ENCODE measurements at places on chromosomes 4 and X.

DNA sequence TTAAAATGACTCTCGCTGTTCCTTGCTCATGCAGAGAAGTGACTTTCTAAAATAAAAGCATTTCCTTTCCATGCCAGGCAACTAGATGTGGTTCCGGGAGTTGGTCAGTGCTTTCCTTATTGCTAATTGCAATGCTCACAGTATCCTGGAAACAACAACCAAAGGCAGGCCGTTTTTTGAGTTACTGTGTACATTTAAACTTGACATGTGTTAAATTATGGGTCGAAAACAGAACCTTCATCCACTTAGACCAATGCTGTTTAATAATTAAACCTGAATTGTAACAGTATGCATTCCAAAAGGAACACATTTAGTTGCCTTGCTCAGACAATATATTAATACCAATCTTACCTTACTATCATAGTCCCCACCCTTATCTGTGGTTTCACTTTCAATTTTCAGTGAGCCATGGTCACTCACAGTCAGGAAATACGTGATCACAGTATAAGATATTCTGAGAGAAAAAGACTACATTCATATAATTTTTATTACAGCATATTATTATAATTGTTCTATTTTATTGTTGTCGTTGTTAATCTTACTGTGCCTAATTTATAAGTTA, 102.6 kb downstream of the HS6ST2 start:
- no peak for DNase-seq

DNA sequence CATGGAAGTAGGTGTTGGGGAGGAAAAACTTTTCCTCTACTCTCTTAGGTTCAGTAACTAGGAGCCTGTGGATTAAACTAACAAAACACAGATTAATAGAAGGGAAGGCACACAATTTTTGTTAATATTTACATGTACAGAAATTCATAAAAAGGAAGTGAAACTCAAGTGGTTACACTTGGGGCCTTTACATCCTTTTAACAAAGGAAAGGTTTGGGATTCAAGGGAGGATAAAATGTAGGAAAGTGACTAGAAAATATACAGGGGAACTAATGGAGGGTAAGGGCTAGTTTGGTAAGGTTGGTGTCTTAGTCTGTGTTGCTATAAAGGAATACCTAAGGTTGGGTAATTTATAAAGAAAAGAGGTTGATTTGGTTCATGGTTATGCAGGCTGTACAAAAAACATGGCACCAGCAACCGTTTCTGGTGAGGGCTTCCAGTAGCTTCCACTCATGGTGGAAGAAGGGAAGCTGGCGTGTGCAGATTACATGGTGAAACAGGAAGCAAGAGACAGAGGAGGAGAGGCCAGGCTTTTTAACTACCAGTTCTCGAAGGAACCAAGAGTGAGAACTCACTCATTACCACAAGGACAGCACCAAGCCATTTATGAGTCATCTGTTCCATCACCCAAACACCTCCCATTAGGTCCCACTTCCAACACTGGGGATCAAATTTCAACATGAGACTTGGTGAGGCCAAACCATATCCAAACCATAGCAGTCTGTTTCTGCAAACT, 124.4 kb downstream of the CHRDL1 start:
- no peak for DNase-seq

GRCh38 chrX:12440246-12440645, 302.0 kb downstream of the FRMPD4 start:
- DNase-seq, result no peak

GRCh38 chr4:104941661-104942062, 205.0 kb upstream of the TET2 start:
- DNase-seq, result no peak

DNA sequence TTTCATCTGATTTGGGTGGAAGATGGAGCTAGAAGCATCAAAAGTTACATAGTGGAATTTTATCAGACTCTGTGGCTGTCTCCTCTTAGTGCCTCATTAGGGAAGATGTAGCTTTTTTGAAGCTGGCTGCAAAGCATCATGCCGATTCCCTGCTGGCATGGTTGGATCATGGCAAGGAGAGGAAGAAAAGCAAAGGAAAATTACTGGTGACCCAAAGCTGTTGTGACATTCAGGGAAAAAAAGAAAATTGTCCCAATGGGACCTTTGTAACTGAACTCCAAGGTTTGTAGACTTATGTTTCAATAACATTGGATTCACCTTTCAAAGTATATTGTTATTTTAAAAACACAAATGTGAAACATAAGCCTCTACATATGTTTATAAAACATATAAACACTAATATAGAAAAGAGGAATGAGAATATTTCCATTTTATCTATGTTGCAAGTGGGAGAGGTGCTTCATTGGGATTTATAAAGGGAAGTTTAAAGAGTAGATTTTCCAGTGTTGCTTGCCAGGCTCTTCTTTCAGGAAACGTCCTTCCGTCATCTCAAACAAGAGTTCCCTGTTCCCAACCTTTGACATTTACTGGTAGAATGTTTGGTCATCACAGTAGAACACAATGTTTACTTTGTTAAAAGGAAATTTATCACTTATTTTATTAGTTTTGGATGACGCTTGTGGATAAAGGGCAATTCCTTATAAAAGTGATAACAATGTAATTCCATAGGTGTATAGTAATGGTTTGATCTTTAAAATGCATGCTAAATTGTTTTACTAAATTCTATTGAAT, 190.1 kb upstream of the GPRIN3 start:
- DNase-seq, result no peak

DNA sequence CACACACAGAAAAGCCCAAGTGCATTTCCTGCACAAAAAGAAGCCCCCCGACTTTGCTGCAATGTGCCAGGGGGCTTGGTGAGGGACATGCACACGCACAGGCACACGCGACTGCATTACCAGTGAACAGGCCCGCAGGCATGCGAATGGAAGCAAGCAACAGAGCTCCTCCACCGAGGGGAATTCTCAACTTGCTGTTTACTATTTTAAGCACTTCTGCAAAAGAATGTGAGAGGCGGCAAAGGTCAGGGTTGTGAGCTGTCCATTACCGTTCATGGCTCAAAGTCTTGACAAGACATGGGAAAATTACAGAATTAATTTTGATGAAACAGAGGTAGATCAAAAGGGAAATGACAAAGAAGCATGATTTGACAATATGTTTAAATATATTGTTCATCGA, 342.5 kb upstream of the NOCT start:
- no peak for DNase-seq

DNA sequence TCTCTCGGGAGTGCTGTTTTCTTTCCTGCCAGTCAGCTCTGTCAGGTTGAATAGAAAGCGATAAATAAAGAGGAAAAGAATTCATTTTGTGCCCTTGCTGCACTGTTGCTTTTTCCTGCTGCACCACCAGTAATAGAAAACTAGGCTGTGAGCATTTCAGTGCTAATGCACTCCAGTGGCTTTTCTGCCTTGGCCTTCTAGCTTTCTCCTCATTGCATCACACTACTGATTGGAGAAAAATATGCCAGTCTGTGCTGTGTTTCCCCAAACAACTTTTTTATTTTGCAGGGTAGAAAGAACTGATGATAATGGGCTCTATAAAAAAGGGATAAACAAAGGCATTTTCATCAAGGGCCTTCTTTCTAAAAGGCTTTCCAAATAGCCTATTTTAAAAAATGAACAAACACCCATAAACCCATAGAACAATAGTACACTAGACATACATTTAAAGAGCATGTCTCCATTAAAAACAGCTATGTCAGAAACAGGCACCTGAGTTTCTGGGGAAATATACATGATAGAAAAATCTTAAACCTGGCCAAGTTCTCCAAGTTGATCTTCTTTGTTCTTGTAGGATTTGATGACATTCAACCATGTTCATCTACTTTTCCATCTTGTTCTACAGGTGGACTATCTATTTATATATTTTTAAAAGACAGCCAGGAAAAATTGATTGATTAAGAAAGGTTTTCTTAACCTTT, 86.3 kb downstream of the GPRIN3 start:
- no peak for DNase-seq

- DNase-seq, result peak; percentile 2
Observed at GRCh38 chrX:107775734-107776511, at the start of gene TSC22D3. TSC22D3 (minus strand) TSS chrX:107775787; CDS start chrX:107775419, 368 bp downstream.

DNA sequence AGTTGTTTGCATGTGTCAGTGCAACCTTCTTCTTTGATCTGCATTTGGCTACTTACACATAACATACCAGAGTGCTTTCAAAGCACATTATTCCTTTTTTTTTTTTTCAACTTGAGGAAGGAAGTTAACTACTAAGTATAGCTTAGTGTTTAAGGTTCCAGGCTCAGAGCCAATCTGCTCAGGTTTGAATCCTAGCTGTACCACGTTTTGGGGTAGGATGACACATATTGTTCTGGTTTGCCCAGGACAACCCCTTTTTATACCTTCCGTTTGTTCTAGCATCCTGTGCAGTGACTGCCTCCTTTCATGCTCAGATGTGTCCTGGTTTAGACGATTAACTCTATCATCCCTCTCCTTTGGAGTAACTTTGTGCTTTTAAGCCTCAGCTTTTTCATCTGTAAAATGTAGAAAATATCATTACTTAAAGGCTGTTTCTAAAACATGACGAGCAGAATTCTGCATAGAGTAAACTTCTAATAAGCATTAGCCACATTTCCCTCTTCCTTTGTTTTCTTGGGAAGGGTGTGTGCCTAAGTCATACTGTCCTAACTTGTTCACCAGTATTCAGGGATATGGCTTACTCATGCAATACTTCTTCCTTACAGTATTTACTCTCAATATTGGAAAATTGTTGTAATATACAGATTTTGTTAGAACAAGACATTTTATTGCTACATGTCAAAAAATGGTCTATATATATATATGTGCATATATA, 281.3 kb downstream of the C4orf33 start:
- DNase-seq, result no peak

All from NCI-H774 (cell line).